Hypothalamus (tissue), 51 donors: ENCODE measurements at places on chromosomes 2 and 18.

DNA sequence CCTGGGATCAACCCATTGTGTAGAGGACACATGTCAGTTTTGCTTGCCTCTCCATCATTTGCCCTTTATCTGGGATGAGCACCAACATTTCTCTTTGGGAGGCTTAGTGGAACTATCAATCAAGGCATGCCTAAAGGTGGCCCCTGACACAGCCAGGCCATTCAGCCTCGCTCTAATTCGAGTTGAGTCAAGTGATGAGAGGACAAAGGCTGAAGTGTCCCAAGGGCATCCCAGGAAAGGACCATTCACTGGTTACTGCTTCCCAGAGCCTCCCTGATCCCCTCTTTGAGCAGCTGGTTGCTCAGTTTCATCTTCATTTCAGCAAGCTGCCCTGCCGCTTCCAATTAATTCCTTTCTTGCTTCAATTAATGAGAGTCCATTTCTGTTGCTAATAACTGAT lies 63.5 kb downstream of the DNER start:
- DNase-seq, result no peak

DNA sequence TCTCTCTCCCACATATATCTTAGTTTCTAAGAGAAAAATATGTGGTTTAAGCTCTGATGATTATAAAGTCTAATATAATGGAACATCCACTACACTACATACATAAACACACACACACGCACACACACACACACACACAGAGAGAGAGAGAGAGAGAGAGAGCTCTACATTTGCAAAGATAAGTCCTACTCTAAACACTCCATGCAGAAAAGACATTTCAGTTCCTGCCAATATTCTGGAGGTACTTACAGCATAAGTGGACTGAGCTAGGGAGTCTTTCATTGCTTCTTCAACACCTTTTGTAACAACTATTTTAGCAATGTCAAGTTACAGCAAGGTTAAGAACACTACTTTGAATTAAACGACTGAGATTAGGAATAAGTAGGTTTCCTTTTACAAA lies 80.1 kb downstream of the FIGN start:
- DNase-seq, result no peak

GRCh38 chr2:84856787-84857186 lies 24.1 kb downstream of the TRABD2A start:
- no peak for DNase-seq

GRCh38 chr2:148592791-148593190 lies 51.8 kb upstream of the EPC2 start:
- DNase-seq, result no peak

DNA sequence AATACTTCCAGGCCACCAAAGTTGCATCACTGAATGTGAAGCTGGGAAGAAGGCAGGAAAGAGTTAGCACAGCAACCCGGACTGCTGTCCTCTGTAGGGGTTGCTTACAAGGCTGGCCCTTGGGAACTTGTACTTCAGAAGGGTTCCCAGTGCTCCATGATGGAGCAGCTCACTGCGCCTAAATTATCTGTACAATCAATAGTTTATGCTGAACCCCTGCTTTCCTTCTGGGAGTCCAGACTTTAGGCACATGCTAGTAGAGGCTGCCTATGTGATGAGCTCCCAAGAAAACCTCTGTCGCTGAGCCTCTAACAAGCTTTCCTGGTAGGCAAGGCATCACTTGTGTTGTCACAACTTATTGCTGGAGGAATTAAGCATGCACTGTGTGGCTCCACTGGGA lies 34.3 kb downstream of the XDH start:
- no peak for DNase-seq

DNA sequence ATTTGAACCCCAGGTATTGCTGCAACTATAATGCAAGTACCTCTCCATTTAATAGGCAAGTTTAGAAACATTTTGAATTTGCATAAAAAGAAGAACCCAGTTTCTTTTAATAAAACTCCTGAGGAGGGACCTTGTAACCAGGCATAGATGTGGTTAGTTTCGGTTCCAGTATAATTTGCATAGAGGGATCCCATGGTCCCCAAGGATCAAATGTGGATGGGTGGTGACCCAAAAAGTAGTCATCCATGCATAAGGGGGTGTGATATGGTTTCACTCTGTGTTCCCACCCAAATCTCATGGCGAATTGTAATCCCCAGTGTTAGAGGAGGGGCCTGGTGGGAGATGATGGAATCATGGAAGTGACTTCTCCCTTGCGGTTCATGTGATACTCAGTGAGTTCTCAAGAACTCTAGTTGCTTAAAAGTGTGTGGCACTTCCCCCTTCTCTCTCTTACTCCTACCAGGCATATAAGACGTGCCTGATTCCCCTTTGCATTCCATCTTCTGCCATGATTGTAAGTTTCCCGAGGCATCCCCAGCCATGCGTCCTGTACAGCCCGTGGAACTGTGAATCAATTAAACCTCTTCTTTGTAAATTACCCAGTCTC lies 40.2 kb upstream of the SKA1 start:
- no peak for DNase-seq

DNA sequence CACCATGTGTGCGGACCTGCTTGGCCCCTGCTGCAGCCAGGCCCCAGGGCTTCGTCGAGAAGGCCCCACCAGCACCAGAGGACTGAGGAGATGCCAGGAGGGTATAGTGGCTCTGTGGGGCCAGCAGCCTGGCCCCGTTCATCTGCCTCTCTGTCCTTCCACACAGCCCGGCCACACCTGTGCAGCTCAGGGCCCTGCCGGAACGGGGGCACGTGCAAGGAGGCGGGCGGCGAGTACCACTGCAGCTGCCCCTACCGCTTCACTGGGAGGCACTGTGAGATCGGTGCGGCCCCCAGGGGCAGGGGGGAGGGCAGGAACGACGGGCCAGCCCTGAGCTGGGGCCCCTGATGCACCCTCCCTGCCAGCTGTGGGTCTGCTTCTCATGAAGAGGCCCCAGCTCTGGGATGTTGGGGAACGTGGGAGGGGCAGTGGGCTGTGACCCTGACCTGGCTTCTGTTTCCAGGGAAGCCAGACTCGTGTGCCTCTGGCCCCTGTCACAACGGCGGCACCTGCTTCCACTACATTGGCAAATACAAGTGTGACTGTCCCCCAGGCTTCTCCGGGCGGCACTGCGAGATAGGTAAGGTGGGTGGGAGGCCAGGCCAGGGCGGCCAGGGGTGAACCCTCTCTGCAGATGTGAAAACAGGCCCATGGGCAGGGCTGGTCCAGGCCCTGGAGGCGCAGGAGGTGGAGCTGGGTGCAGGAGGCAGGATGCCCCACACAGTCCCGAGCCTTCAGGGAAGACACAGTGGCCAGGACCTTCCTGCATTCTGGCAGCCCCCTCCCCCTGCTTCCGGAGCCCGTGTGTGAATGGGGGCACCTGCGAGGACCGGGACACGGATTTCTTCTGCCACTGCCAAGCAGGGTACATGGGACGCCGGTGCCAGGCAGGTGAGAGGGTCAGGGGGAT lies 50.3 kb downstream of the MTERF4 start:
- DNase-seq, result no peak

- no peak for DNase-seq
Observed at GRCh38 chr2:183427558-183427957, 303.3 kb downstream of the NUP35 start.

- no peak for DNase-seq
Observed at GRCh38 chr18:50356036-50356945, 18.6 kb upstream of the SKA1 start.

DNA sequence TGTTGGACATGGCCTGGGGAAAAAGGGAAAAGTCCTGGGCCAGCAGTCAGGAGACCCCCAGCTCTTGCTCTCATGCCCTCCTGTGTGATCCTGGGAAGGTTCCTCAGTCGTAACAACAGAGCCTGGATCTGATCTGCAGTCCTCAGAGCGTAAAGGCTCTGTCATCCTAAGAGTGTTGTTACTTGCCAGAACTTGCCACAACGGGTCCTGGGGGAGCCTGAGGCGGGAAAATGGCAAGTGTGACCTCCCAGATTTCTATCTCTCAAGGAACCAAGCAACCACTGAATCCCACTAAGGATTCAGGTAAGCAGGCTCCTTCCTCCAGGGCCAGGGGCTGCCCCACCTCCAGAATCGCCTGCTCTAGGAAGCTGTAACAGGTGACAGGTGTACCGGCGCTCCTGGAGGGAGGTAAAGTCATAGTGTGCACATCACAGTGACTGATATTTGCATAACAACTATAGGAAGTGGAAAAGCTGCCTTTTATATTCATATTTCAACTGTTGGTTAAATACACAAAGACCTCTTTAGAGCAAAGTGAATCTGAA lies 18.4 kb downstream of the HS1BP3 start:
- no peak for DNase-seq

GRCh38 chr2:11870584-11870983 lies 124.2 kb downstream of the LPIN1 start:
- no peak for DNase-seq

GRCh38 chr18:30748541-30748940 lies 294.0 kb downstream of the DSC3 start:
- DNase-seq, result no peak

DNA sequence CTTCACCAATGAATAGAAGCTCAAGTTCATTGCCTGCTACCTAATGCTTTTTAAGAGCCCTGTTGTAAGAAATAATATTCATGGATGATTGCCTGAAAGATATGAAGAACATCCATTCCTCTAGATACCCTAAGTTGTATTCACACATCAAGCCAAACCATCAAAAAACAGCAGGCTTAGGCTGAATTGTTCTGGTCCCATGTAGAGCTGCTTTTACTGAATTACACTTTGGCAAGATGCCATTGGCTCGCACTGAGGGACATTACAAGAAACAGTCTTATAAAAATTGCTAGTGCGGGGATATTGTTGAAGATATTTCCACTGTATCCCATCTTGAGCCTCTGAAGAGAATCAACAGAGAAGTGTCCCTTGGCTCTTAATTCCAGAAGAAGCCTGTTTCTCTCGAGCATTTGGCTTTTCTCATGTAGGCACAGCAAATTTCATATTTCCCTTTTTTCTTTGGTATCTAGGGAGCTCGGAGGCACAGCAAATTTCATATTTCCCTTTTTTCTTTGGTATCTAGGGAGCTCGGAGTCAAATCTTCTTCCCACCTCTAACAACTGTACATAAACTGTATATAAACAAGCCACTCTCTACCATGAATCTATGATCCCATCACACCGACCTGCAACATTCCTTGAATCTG lies 107.5 kb downstream of the COLEC12 start:
- no peak for DNase-seq

- no peak for DNase-seq
Observed at GRCh38 chr18:48922801-48923730, 27.7 kb downstream of the SMAD7 start.

- DNase-seq, result no peak
Observed at GRCh38 chr2:152433289-152433688, 98.3 kb downstream of the FMNL2 start.

- no peak for DNase-seq
Observed at GRCh38 chr2:236781933-236782816, 212.6 kb downstream of the ACKR3 start.

DNA sequence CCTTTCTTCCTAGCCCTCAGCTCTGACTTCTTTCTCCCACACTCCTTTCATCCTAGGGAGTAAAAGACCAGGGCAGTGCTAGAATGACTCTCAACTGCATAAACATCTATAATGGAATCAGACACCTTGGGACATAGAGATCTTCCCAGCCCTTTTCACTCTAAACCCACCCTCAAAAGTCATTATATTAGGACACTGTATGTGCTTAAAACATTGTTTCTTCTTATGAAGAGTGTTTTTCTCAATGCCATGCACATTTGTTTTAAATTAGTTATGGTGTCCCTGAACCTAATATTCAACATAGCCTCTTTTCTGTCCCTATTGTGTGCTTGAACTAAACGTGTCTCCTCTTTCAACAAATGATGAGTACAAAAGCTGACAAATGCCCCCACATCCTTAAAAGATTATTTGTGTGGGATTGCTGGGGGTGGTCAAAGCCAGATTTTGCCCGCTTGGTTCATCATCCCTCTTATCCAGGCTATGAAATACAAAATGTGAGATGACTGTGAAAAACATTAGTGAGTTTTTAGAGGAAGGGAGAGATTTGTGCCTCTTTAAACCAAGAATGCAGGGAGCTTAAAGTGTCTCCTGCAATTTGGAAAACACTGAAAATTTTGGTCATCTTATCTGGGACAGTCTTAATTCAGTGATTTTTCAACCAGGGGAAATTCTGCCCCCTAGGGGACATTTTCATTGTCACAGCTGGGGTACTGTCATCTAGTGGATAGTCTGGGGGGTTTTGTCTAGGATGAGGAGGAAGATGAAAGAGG lies 29.0 kb downstream of the SERPINB5 start:
- DNase-seq, result no peak

- DNase-seq, result no peak
Observed at GRCh38 chr2:98583816-98584618, 24.3 kb downstream of the COA5 start.

GRCh38 chr2:140454717-140455116 lies 1674.5 kb upstream of the NXPH2 start:
- DNase-seq, result no peak

DNA sequence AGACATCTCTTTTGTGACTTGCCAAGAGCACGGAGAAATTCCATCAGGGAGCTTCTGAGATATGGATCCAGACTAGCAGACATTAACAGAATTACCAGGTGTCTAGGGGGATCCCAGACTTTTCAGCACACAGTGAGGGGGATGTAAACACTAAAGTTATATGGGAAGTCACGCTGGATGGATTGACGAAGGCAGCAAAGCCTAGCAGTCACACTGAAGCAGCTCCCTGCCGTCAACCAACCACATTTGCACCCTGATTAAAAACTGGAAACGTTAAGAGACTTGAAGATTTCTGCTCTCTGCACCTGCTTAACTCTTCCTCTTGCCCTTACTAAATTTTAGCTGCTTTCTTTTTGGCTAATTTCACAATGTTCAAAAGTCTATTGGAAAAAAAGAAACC lies 62.5 kb upstream of the BCL2L11 start:
- no peak for DNase-seq

DNA sequence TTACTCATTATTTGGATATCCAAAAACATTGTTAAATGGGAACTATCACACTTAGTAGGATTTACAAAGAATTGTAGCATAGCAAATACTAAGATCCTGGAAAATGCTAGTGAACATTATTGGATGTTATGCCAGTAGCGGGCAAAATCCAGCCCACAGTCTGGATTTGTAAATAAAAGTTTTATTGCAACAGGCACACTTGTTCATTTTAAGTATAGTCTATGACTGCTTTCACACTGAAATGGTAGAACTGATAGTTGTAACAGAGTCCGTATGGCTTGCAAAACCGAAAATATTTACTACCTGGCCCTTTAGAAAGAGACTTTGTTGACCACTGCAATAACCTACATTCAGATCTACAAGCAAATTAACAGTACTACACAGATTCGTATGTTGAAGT lies 53.6 kb downstream of the ACVR1 start:
- no peak for DNase-seq

GRCh38 chr2:160425434-160426151 lies 68.0 kb downstream of the RBMS1 start:
- DNase-seq, result no peak
